ENCODE measurements at places on chromosomes 11 and 22. TPM values are rescaled to one million over a fixed set of nuclear protein-coding genes. Genes with fewer than 3 reads are reported as not detected.

WT1 gene
- polyA plus RNA-seq, result not detected

GSTT2B gene
- polyA plus RNA-seq, result 3.6 TPM

HEPACAM gene
- not detected for polyA plus RNA-seq

P2RX6 gene
- polyA plus RNA-seq, result 1.2 TPM

SPINDOC gene
- polyA plus RNA-seq, result 24.4 TPM

CLDN5 gene
- polyA plus RNA-seq, result 0.05 TPM

SMTNL1 gene
- polyA plus RNA-seq, result not detected

FBLN1 gene
- polyA plus RNA-seq, result 681 TPM

MAPK11 gene
- 11.2 TPM for polyA plus RNA-seq

OR51E2 gene
- polyA plus RNA-seq, result not detected

RAB3IL1 gene
- 9.4 TPM for polyA plus RNA-seq

LAYN gene
- polyA plus RNA-seq, result 302 TPM

DGAT2 gene
- polyA plus RNA-seq, result 1.1 TPM

MRGPRF gene
- 24.4 TPM for polyA plus RNA-seq

TBX10 gene
- not detected for polyA plus RNA-seq

RPLP2 gene
- polyA plus RNA-seq, result 1,199 TPM

CCDC157 gene
- 1.6 TPM for polyA plus RNA-seq

OR10G7 gene
- not detected for polyA plus RNA-seq

CCDC89 gene
- 0.85 TPM for polyA plus RNA-seq

RAG2 gene
- not detected for polyA plus RNA-seq

MPPED1 gene
- not detected for polyA plus RNA-seq

ASCL2 gene
- polyA plus RNA-seq, result not detected

TSGA10IP gene
- polyA plus RNA-seq, result not detected

TRIM44 gene
- 69.9 TPM for polyA plus RNA-seq

ART1 gene
- polyA plus RNA-seq, result not detected

SOX6 gene
- 1.9 TPM for polyA plus RNA-seq

OR2AG1 gene
- not detected for polyA plus RNA-seq

OR6T1 gene
- not detected for polyA plus RNA-seq

SULT4A1 gene
- 0.15 TPM for polyA plus RNA-seq

MS4A12 gene
- polyA plus RNA-seq, result 0.10 TPM

KRTAP5-3 gene
- not detected for polyA plus RNA-seq

CCDC88B gene
- polyA plus RNA-seq, result 0.49 TPM

OTOG gene
- polyA plus RNA-seq, result not detected

ANO5 gene
- not detected for polyA plus RNA-seq

PRDX5 gene
- 398 TPM for polyA plus RNA-seq

FOLR1 gene
- 1.2 TPM for polyA plus RNA-seq

APOA5 gene
- polyA plus RNA-seq, result not detected

TMEM123 gene
- 330 TPM for polyA plus RNA-seq

GRAP2 gene
- polyA plus RNA-seq, result not detected

SH3BP1 gene
- polyA plus RNA-seq, result 5.8 TPM

PRRG4 gene
- not detected for polyA plus RNA-seq

TYR gene
- polyA plus RNA-seq, result not detected
